ENCODE measurements at places on chromosomes 4 and X.

- no peak for DNase-seq
Observed at GRCh38 chrX:5180135-5180741, 1048.4 kb downstream of the NLGN4X start.

GRCh38 chr4:101279377-101279871 is 67.9 kb downstream of the PPP3CA start:
- no peak for DNase-seq

DNA sequence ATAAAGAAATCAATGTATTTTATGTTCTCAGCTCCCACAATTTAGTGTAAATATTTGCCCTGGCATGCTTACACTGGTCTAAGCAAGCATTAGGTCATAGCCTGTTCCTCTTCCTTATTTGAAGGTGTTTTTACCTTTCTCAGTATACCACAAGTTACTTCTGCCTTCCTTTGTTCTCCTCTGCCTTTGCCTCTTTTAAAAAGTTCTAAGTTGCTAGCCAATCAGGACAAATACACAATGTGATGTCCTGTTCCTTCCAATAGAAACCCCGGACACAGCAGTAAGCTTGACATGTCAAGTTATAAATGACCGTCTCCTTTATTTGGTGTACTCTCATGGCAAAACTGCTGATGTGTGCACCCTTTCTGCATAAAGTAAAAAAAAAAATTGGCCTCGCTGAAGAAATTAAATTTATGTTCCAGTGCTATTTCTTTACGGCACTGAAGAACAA is 49.4 kb downstream of the UGT2B10 start:
- no peak for DNase-seq

GRCh38 chr4:14812101-14812500 is 190.2 kb upstream of the CPEB2 start:
- DNase-seq, result no peak
